ENCODE measurements at places on chromosomes 7 and 10. TPM values are rescaled to one million over a fixed set of nuclear protein-coding genes. Genes with fewer than 3 reads are reported as not detected.

DNA sequence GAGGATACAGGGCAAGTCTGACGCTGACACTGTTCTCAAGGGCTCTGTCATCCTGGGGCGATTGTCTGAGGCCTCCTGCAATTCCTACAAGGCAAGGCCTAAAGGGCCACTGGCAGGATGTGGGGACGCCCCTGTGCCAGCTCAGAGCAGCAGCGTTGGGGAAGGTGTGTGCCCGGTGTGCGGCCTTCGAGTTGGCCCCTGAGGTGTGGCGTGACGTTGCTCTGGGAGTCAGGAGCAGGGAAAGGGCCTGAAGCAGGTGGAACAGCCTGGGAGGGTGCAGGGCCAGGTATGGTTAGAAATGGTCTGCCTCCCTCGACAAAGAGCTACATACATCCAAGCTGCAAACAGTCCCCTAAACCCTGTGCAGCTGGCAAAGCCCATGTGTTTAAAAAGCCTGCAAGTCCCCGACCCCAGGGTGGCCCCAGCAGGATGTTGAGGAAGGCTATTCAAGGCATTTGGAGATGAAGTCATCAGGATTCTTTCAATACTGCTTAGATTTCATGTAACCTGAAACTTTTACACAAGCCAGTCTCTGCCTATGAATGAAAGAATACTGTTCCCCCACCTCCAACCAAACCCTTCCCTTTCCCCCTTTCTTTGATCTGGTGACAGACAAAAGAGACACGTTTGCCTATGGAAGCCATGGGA, 142.5 kb upstream of the TNS3 start:
- no peak for ATAC-seq

DNA sequence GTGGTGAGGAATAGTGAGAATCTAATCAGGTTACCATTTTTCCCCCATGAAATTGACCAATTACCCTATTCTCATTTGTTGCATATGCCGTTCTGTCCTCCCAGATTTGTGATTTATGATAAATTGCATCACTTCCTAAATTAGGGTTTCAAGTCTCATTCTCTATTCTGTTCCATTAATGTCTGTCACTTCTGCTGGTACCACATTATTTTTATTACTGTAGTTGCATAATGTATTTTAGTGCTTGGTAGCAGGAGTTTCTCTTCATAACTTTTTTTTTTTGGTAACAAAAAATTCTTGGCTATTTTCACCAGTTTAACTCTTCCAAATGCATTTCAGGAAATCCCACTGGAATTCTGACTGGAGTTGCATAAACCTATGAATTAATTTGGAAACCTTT, 44.0 kb upstream of the FAM133B start:
- no peak for ATAC-seq

DNA sequence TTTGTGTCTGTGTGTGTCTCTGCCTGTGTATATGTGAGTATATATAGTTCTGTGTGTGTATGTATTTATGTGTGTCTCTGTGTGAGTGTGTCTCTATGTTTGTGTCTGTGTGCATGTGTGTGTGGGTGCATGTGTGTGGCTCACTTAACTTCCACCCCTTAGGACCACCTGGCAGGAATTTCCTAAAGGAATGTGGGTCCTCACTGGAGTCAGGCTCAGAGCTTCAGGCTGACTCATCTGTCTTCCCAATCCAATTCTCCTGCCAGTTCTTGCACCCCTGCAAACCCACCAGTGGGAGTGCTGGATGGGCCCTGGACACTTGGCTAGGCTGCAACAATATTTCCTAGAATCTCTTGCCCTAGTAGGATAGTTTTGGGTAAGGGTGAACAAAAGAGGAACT, 70.2 kb upstream of the GRB10 start:
- ATAC-seq, result no peak

GRCh38 chr10:131750973-131751826, 149.6 kb upstream of the PPP2R2D start:
- ATAC-seq, result peak; percentile 75

DNA sequence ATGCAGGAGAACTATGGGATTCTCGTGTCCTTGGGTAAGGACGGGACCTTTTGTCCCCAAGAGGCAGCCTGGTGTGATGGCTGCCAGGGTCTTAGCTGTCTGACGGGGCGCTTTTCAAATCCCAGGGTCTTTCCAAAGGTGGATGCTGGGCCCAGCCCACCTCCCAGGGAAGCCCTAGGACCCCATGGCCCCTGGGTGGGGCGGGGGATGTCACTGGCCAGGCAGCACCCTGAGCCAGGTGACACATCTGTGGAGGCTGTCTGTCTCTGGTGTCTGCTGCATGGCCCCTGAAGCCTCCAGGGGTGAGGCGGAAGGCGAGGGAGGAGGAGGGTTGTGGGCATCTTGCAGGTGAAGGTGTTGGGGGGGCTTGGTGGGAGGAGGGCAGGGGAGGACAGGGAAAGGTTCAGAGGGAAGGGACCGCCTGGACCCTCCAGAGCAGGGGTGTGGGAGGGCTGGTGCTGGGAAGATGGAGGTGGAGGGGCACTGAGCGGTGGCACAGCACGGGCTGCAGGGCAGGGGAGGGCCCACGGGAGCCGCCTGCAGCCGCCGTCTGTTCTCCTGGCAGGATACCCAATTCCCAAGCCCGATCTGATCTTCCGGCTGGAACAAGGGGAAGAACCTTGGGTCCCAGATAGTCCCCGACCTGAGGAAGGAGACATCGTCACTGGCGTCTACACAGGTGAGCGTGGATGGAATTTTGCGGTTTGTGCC, 7.0 kb downstream of the ZNF316 start:
- no peak for ATAC-seq

Gene PDLIM1
- 144 TPM for total RNA-seq

Gene HOXA10
- total RNA-seq, result 1.1 TPM

Gene CAV1
- 40.6 TPM for total RNA-seq

Gene MRM2
- total RNA-seq, result 17.3 TPM

Gene VSTM4
- 0.68 TPM for total RNA-seq

Gene PLXDC2
- 24.3 TPM for total RNA-seq

All from esophagus mucosa (tissue), 1 donor.